ENCODE measurements at places on chromosomes 16 and 17. TPM values are rescaled to one million over a fixed set of nuclear protein-coding genes. Genes with fewer than 3 reads are reported as not detected.

The KRT33B gene
- total RNA-seq: not detected

The CCL3 gene
- total RNA-seq: 2.0 TPM

The GFER gene
- total RNA-seq: 17.4 TPM

The KRTAP4-1 gene
- not detected for total RNA-seq

The NPTX1 gene
- not detected for total RNA-seq

The TPSG1 gene
- total RNA-seq: 2.4 TPM

The CTRB1 gene
- not detected for total RNA-seq

The CCNF gene
- 2.2 TPM for total RNA-seq

The TBC1D26 gene
- not detected for total RNA-seq

The WIPI1 gene
- total RNA-seq: 72.8 TPM

The CENPV gene
- 12.4 TPM for total RNA-seq

The PLCG2 gene
- total RNA-seq: 26.3 TPM

The KCNH4 gene
- 0.16 TPM for total RNA-seq

The LPO gene
- not detected for total RNA-seq

The NACA2 gene
- not detected for total RNA-seq

The MT1M gene
- total RNA-seq: 15.1 TPM

The TNP2 gene
- not detected for total RNA-seq

The ITGB3 gene
- 22.6 TPM for total RNA-seq

The OR1A1 gene
- not detected for total RNA-seq

The PSME3IP1 gene
- 53.7 TPM for total RNA-seq

The CFAP119 gene
- not detected for total RNA-seq

The CRISPLD2 gene
- total RNA-seq: 66.0 TPM

The KRTAP4-6 gene
- total RNA-seq: not detected

The RARA gene
- total RNA-seq: 21.5 TPM

The OR1D5 gene
- not detected for total RNA-seq

The SLX4 gene
- total RNA-seq: 2.4 TPM

The SMIM36 gene
- total RNA-seq: not detected

The PPP1R27 gene
- total RNA-seq: not detected

The MSRB1 gene
- 20.7 TPM for total RNA-seq

The KRT27 gene
- total RNA-seq: not detected

The TMC8 gene
- total RNA-seq: 7.7 TPM

The CLDN6 gene
- total RNA-seq: not detected

The DCUN1D3 gene
- total RNA-seq: 37.2 TPM

The DLX3 gene
- total RNA-seq: 0.34 TPM

The ARSG gene
- total RNA-seq: 5.3 TPM

The KRT40 gene
- total RNA-seq: not detected

The ITGAD gene
- total RNA-seq: 0.68 TPM

The DPH1 gene
- total RNA-seq: 33.7 TPM

The MAPT gene
- total RNA-seq: 21.3 TPM

The STX1B gene
- total RNA-seq: 1.1 TPM

The TERB1 gene
- 0.33 TPM for total RNA-seq

The CFAP52 gene
- total RNA-seq: not detected

The RNPS1 gene
- 83.0 TPM for total RNA-seq

The EARS2 gene
- 10.9 TPM for total RNA-seq

The PRDM7 gene
- total RNA-seq: not detected

The CCDC154 gene
- total RNA-seq: 0.22 TPM
